ENCODE measurements at places on chromosomes 11 and 22.

DNA sequence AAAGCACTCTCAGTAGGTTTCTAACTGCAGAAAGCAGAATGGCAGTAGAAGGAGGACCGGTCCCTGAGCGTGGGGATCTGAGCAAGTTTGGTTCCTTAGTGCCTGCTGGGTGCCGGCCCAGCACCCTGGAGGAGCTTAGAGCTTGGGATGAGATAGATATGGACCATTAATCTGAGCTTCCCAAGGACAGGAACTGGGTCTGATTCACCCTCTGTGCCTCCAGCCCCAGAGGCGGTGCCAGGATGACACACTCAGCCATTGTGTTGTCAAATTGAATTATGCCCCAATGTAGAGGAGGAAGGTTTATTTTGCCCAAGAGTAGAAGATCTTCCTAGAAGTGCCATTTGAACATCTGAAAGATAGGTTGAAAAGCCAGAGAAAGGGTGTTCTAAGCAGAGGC lies 4.3 kb downstream of the ZC3H7B start:
- peak; percentile 82 for DNase-seq

DNA sequence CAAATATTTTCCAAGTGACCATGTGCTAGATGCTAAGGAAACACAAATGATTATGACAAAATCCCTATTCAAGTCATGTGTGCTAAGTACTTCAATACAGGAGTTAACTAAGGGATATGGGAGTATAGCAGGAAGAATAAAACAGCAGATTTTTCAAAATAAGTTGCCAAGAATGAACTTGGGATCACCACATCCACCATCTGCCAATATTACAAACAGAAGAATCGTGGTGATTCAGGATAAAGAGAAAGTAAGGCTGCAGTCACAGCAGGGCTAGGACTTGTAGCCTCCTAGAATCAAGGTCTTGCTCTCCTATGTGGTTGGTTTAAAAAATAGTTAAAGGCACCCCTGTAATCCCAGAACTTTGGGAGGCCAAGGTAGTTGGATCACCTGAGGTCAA lies 34.3 kb downstream of the MRTFA start:
- no peak for DNase-seq

DNA sequence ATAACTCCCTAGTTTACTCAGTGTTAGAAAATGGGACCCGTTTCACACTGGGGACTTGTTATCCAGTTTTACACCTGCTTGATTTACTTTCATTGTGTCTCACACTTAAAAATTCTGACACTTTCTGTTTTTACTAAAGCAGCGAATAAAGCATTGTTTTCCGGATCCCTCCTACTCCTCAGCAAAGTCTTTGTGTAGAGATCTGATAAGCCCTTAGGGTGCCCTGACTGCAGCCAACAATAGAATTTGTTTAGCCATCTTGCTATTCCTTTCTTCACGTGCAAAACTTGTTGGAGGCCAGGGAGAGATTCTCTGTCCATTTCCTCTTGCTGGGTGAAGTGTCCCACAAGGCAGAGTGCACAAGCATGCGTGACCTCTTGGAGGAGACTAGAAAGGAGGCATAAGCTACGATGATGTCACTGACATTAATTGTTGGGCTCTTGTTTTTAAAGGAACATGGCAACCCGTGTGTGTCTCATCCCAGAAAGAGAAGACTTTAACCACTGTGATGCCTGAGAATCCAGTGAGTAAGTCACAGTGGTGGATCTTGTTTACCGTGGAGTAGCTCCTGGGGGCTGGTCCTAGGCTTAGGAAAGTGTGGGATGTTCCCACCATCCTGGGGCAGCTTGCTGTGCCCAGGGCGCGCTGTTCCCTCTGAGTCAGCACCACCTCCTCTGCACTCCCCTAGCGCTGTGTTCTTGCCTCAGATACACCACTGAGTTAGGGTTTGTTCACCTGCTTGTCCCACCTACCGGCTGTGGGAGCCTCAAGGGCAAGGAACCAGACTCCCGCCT lies 27.7 kb downstream of the MICAL2 start:
- no peak for DNase-seq

DNA sequence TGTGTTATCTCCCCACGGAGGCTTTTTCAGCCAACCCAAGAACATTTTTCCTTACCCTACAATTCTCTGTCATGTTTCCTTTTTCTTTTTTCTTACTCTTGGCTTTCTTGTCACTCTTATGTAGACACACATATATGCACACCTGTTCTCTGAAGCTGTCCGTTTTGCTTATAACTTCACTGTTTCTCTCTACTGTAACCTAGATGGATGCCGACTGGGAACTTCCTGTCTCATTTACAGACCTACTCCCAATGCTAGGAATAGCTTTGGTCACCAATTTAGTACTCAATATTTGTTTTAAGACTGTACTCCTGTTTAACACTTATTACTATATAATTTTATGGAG lies 9.9 kb upstream of the CASP12 start:
- DNase-seq, result no peak

- DNase-seq, result no peak
Observed at GRCh38 chr11:96827164-96827563, 437.4 kb downstream of the JRKL start.

GRCh38 chr11:2675540-2675939 lies 24.3 kb downstream of the KCNQ1OT1 start:
- DNase-seq, result no peak

- no peak for DNase-seq
Observed at GRCh38 chr22:31497148-31497938, 1.0 kb downstream of the SFI1 start.

DNA sequence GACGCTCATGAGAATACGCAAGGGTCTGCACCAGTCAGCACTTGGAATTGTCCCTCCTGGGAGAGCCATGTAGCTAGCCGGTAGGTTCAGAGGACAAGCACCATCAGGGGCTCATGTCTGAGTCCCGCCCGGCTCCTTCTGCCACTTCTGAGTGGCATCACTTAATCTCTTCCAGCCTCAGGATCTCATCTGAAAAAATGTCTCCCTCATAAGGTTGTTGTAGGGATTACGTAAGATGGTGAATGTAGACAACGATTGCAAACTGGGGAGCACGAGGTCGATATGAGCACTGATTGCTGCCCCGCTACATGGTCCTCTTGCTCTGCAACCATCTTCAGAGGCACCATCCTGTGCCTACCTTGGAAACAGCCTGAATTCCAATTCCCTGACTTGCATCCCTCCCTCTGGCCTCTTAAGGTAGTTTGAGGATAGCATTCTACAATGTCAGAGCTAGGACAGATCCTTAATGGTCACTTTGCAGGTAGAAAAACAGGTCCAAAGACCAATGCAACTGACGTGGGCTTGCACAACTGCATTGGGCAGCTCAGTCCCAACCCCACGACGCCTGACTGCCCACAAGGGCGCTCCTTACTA lies 115.8 kb upstream of the TMEM45B start:
- DNase-seq, result no peak

DNA sequence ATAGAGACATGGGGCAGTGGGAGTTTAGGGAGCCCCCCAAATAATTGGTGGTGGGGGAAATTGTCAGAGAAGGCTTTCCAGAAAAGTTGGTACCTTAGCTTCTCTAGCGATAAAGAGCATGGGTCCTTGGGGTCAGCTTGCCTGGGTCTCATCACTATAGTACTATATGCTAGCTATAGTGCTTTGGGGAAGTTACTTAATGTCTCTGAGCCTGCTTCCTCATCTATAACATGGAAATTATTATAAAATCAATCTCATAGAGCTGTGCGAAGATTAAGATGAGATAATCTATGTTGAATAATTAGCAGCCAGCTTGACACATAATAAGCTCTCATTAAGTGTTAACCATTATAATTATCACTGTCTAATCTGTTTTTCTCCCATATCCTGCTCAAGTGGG lies 41.2 kb downstream of the STIM1 start:
- DNase-seq, result no peak

GRCh38 chr11:36450110-36450572 lies 59.9 kb downstream of the TRAF6 start:
- DNase-seq, result no peak

GRCh38 chr22:43207849-43208702 lies 21.1 kb upstream of the TTLL12 start:
- DNase-seq, result no peak

DNA sequence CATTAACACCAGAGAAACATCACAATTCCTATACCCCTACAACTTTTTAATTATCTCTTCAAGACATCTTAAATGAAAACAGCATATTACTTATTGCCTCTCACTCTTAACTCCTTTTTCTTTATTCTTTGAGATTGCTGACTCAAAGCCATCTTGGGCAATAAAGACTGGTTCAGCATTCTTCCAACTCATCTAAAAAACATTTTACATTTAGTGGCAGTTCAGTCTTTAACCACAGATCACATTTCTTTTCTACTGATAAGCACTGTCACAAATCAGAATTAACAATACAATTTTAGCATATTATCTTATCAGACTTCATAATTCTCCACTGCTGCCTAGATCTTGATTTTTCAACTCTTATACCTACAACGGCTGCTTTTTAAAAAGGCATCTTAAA lies 34.0 kb downstream of the SIK3 start:
- no peak for DNase-seq

DNA sequence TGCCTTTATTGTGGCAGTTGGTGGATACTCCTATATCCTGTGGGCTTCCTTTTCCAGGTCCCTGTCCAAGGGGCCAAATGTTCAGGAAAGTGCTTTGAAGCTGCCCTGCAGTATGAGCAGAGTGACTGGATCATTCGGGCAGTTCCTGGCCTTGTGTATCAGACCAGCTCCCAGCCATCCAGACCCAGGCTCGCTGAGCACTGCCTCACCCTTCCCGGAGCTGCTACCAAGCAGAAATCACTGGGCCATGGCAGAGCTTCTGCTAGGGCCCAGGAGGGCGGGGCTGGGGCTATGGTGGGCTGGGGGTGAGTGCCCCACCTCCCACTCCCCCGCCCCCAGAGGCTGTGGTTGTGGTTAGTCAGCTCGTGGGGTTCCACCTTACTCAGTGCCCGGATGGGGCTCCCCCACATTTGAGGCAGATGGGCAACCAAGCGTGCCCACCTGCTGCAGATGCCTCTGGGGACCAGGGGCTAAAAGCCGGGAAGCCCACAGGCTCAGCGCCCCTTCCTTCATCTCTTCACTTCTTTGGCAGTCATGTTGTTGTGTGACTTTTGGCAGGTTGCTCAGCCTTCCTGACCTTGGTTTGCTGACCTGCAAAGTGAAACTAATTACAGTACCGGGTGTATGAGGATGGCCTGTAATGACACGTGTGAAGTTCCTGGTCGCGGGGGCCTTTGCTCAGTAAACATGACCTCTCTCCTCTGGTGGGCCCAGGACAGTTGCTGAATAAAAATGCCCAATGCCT lies 2.1 kb upstream of the LRRC32 start:
- no peak for DNase-seq

GRCh38 chr11:113172382-113172951 lies 141.9 kb upstream of the TTC12 start:
- no peak for DNase-seq

GRCh38 chr11:69213316-69213715 lies 57.6 kb downstream of the SMIM38 start:
- DNase-seq, result no peak

DNA sequence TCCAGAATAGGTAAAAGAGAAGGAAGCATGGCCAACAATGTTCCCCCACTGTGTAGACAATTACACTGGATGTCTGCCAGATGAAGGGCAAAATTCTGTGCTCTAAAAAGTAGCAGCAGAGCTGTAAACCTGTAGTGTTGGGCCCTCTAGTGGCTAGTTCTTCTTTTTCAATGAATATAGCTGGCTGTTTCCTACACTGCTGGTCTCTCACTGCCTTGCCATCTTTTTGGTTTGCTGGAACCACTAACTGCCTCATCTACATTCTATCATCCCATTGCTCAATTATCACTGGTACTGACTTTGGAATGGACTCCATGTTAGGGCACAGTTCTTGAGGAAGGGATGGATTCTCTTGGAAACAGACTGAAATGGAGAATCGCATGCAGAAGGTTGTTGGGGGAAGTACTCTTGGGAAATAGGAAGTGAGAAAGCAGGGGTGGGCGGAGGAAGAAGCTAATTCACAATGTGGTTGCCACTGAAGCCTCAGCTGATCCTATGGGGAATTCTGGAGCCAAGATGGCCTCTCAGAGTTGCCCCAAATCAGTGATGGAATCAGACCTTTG lies 17.9 kb downstream of the KCNE3 start:
- peak; percentile 25 for DNase-seq

DNA sequence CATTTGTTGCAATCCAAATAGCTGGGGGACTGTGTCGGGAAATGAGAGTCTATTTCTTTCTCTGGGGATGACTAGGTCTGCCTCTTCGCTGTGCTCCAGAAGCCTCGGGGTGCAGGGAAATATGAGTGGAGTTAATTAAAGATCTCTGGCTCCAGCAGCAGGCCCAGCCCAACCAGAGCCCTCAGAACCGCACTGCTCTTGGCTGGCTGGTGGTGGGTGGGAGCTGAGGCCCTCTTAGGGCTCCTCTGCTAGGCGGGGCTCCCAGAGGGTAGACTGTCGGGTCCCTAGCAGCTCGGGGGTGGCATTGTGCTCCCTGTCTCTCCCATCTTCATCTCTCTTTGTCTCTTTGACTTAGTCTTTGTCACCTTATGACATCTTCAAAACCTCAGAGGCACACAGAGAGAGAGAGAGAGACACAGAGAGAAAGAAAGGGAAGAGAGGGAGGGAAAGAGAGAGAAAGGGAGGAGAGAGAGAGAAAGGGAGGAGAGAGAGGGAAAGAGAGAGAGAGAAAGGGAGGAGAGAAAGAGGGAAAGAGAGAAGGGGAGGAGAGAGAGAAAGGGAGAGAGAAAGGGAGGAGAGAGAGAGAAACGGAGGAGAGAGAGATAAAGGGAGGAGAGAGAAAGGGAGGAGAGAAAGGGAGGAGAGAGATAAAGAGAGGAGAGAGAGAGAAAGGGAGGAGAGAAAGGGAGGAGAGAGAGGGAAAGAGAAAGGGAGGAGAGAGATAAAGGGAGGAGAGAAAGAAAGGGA lies 20.2 kb downstream of the MPPED1 start:
- no peak for DNase-seq

DNA sequence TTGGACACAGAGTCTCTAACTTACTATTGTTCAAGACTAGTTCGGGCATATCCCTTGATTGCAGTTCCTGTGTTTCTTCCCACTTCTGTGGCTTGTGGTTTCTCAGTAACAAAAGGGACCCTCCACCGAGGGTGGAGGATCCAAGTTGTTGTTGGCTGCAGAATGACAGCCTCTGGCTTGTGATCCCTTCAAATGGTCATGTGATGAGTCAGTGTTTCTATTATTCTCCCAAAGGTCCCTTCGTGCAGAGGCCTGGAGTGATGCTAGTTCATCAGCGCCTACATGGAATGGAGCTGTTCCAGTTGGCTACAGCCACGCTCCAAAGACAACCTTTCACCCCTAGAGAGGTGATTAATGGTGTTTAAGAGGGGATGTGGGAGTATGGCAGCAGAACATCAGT lies 2.6 kb upstream of the VWCE start:
- DNase-seq, result peak; percentile 87

All from foreskin keratinocyte (primary cell).